ENCODE measurements at places on chromosomes 1 and 21. TPM values are rescaled to one million over a fixed set of nuclear protein-coding genes. Genes with fewer than 3 reads are reported as not detected.

DNA sequence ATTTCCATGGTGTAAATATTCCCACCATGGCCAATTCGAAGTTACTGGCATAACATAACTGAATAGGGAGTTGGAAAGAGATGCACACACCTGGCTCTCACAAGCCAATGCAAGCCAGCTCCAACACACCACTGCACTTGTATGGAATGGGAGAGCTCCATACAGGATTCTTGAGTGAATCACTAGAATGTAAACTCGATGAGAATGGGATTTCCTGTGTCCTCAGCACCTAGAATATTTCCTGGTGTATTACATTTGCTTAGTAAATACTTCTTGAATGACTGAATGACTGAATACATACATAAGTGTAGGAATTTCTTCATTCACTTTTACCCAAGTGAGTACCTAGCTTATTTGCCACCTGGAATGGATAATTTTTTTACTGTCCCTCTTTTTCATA lies 16.2 kb upstream of the PPIE start:
- no peak for DNase-seq

- no peak for DNase-seq
These were observed 35.5 kb downstream of the COLGALT2 start for GRCh38 chr1:184002071-184002470.

GRCh38 chr1:116772648-116773045 lies 18.4 kb downstream of the CD2 start:
- no peak for DNase-seq

DCST1 gene
- total RNA-seq = not detected

DNA sequence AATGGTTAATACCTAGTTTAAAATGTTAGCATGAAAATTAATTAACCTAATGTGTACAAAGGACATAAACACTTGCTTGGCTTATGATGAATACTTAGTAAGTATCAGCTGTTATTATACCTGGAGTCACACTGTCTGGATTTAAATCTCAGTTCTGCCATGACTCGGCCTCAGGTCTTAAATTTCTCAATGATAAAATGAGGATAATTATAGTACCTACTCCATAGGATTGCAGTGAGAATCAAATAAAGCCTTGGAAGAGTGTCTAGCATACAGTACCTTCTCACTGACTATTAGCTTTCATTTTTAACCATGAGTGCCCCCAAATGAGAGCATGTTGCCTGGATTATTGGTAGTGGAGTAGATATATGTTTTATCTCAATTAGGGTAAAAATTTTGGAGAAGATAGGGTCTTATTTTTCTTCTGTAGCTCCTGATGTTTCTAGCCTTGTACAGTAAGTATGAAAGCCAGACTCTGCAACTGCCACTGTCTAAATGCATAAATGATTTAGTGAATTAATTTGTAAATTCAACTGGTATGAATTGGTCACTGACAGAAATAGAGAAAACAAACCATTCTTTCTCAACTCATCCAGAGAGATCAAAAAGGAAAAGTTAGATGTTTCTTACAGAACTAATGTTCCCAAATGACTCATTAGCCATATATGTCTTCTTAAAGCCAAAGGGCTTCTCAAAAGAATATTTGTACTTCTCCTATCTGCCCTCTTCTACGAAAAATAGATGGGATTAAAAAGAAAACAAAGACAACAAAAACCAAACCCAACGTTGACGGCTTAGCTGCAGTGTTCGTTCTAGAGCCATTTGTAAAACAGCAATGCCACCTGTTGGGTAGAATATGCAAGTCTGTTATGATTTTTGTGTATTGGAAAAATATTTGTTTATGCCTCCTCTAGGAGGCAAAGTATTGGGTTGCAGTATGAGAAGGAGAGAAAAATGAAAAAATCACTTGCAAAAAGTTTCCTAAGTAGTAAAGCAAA lies 53.8 kb upstream of the MROH9 start:
- no peak for DNase-seq

DNA sequence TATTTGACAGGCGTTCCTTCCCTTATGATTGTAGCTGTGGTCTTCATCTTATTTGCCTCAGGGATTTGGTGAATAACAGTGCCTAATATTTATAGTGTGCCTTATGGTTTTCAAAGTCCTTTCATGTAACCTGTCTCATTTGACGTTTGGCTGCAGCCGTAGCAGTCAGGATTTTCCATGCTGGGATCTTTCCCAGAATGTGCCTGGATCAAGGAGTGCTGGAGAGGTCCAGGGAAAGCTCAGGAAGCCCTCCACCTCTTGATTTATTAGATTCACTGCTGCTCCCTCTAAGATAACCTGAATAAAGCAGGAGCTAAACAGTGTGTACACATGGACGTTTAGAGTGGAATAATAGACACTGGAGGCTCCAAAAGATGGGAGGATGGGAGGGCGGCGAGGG lies 5.2 kb downstream of the C1orf21 start:
- DNase-seq = no peak
